ENCODE measurements at places on chromosomes 3 and 15.

DNA sequence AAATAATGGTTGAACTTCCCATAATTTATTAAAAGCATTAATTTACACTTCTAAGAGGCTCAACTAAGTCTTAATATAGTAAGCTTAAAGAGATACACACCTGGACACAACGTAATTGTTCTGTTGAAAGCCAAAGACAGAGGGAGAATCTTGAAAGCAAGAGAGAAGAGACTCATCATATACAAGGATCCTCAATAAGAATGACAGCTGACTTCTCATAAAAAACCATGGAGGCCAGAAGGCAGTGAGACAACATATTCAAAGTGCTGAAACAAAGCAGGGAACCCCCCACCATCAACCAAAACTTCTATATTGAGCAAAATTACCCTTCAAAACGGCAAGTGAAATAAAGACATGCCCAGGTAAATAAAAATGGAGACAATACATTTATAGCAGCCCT lies 16.6 kb upstream of the GABRG3 start:
- no peak for DNase-seq

DNA sequence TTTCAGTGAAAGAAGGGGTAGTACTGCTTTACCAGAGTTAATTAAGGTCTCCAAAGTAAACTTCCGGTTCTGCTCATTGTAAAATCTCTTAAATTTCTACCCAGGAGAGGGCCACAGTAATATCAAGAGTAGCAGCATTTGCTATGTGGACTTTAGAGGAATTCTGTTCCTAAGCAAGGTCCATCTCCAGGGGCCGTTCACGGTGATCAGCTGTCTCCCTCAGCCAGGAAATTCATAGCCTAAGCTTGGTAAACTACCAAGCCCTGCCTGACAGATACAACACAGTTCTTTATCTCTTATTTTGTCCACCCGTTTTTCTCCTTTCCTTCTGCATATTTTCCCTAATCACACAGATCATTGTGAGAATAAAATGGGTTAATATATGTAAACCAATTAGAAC lies 2.3 kb downstream of the DUT start:
- DNase-seq: no peak

DNA sequence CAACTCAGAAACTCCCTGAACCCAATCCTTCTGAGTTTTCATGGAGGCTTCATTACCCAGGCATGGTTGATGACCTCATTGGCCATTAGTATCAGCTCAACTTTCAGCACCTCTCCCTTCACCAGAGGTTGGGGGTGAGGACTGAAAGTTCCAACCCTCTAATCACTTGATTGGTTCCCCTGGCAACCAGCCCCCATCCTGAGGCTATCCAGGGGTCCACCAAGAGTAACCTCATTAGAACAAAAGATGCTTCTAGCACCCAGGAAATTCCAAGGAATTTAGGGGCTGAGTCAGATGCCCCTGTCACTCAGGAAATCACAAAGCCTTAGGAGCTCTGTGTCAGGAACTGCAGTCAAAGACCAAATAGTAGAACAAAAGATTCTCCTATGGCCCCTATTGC lies 43.8 kb downstream of the ADAMTSL3 start:
- DNase-seq: no peak

GRCh38 chr15:69072906-69073305 lies 58.4 kb downstream of the NOX5 start:
- no peak for DNase-seq

- no peak for DNase-seq
Observed at GRCh38 chr3:189636048-189636447, 4.9 kb downstream of the TP63 start.

GRCh38 chr3:127775398-127776109 lies 46.8 kb downstream of the MGLL start:
- peak; percentile 51 for DNase-seq
